ENCODE measurements at places on chromosomes 2 and 18. TPM values are rescaled to one million over a fixed set of nuclear protein-coding genes. Genes with fewer than 3 reads are reported as not detected.

CD302 gene
- total RNA-seq = 56.5 TPM

RAMP1 gene
- 120 TPM for total RNA-seq

- DNase-seq = no peak
Measured at GRCh38 chr2:23138701-23139100, 246.3 kb upstream of the KLHL29 start.

GRCh38 chr2:225040856-225041206 lies 1.4 kb downstream of the DOCK10 start:
- no peak for DNase-seq

- DNase-seq = no peak
Measured at GRCh38 chr2:157625296-157625695, 3.4 kb downstream of the ACVR1C start.

DNA sequence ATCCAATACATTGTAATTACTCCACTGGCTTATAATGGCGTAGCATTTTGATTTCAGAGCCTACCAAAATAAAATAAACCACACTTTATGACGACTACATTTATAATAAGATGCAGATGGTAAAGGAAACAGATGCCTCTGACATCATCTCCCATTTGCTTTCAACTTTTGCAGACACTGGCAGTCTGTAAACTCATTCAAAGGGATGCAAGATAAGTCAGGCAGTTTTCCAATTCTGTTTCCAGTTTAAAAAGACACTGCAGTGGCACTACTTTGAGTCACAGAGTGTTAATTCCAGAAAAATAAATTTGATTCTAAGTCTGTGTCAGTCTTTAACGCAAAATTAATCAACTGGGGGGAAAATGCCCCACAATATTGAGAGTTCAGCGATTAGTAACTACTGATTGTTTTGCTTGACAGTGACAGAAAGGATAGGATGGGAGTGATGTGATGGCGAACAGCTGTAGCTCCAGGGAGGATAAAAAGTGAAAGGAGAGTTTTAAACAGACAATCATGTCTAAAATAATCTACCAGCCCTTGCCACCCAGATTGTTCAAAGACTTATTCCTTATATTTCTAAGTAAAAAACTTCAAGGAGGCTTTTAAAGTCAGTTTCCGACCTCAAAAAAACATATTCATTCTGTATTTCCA lies 6.7 kb downstream of the DSEL start:
- no peak for DNase-seq

CFC1 gene
- not detected for total RNA-seq

GRCh38 chr2:55493220-55493619 lies 26.3 kb upstream of the CFAP36 start:
- DNase-seq = no peak

- DNase-seq = no peak
Measured at GRCh38 chr2:159902722-159903121, 104.7 kb upstream of the CD302 start.

CRYGD gene
- total RNA-seq = not detected

GPAT2 gene
- total RNA-seq = 1.2 TPM

DNA sequence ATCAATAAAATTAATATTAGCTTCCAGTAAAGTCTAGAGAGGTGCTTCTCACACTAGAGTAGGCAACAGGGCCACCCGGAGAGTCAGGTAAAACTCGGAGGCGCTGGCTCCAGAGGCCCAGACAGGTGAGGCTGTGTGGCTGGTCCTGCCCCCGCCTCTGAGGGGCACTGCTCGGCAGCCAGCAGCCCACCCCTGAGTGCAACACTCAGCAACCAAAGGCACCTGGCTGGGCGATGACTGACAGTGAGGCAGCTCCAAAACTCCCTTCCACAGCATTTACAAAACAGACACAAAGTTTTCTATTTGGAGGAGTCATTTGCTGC lies 138.8 kb upstream of the ID2 start:
- no peak for DNase-seq

- DNase-seq = no peak
Measured at GRCh38 chr2:223055140-223055539, 3.1 kb downstream of the KCNE4 start.

Data from vagina (tissue), 2 donors.